Occipital lobe (tissue), 3 donors: ENCODE measurements at places on chromosomes 1 and 21. TPM values are rescaled to one million over a fixed set of nuclear protein-coding genes. Genes with fewer than 3 reads are reported as not detected.

GRCh38 chr1:245874942-245875580 lies 632.0 kb downstream of the SMYD3 start:
- no peak for DNase-seq

DNA sequence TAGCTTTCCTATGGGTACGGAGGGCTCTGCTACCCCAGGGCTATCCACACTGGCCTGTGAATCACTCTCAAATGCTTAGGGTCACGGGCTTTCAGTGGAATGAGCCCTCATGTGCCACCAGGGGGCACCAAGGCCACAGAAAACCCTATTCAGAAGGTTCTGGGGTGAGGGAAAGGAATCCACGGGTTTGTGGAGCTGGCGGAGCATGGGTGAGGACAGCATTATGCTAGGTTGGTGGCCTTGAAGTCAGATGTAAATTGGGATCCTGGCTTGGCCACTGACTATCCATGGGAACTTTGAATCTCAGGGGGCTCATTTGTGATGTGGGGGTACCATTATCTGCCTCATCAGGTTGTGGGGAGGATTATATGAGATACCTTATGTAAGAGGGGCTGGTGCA lies 5.1 kb upstream of the LAMTOR5 start:
- peak; percentile 54 for DNase-seq

The FMOD gene
- 1.1 TPM for total RNA-seq

GRCh38 chr1:96688767-96689166 lies 32.8 kb upstream of the PTBP2 start:
- no peak for DNase-seq

- no peak for DNase-seq
Measured at GRCh38 chr1:22031214-22031962, 21.1 kb upstream of the CDC42 start.

The EPHB2 gene
- total RNA-seq = 34.9 TPM

DNA sequence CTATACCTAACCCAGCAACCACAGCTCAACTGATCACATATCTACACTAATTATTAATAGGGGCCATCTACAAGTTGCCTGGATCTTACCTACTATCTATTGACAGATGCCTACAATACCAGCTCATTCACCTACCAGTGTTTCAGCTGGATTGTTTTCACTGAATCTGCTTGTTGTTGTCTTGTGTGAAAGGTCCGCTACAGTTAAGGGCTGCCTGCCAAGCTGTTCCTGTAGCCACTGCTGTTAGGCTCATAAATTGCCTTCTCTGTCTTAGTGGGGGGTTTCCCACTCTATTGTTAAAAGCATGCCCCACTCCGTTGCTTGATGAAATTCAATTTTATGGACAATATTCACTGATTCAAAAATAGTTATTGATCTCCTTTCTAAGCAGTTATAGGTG lies 199.7 kb upstream of the TMPRSS15 start:
- no peak for DNase-seq

The MANEAL gene
- 30.7 TPM for total RNA-seq

The NBPF19 gene
- total RNA-seq = 8.1 TPM

The LCE1A gene
- total RNA-seq = not detected

GRCh38 chr1:183597656-183598347 lies 7.5 kb upstream of the NCF2 start:
- no peak for DNase-seq

DNA sequence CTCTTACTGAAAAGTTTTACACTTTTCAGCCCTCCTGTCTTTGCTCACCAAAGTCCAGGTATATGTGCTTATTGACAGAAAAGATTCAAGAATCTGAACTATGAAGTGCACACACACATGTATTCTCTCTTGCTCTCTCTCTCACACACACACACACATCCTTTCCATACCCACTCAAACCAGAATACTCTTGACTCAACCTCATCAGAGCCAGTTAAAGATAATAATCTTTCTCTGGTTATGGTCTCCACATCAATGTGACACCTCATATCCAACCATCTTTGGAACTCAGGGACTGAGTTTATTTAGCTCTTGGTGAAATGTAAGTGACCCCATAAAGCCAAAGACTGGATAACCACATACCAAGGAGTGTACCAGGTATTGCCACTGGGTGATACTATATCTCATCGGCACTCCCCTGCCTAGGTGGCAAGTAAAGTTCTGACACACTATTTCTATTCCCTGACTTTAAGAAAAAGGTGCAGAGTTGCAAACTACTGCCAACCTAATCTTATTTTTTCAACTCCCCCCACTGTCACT lies 24.9 kb upstream of the RGS8 start:
- DNase-seq = no peak

- DNase-seq = no peak
Measured at GRCh38 chr1:175071276-175071943, 3.8 kb downstream of the TNN start.

DNA sequence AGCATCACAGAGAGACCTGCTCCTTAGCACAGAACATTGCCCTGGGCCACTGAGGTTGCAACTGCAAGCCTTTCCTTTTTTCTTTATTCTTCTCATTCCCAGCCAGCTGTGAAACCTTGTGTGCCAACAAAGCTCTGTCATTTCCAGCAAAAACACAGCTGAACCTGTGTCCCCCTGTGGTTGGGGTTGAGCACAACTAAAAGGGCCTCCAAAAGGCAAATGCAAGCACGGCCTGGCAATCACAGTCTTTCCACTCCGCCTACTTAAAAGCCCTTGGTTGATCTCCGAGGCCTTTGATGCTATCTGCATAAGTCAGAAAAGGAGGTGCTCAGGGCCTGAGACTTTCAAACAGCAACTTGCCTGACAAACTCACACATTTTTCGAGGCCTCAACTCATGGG lies 32.7 kb downstream of the SUSD4 start:
- DNase-seq = no peak

The CLIC6 gene
- 0.31 TPM for total RNA-seq

GRCh38 chr21:28272272-28272992 lies 720.2 kb downstream of the LTN1 start:
- DNase-seq = no peak

The XCL2 gene
- total RNA-seq = not detected

The F3 gene
- 25.6 TPM for total RNA-seq
